ENCODE measurements at places on chromosomes 13 and 19. TPM values are rescaled to one million over a fixed set of nuclear protein-coding genes. Genes with fewer than 3 reads are reported as not detected.

ZNF414 gene
- total RNA-seq, result 19.3 TPM

MYO1F gene
- total RNA-seq, result 0.37 TPM

MIR17HG gene
- total RNA-seq, result 1.1 TPM

ICAM4 gene
- total RNA-seq, result 0.11 TPM

KIR3DL2 gene
- total RNA-seq, result not detected

KLHL1 gene
- total RNA-seq, result not detected

ATP7B gene
- 2.7 TPM for total RNA-seq

DNAJC15 gene
- total RNA-seq, result 0.16 TPM

OR7G1 gene
- total RNA-seq, result not detected
